ENCODE measurements at places on chromosomes 6 and 20.

- DNase-seq, result no peak
Measured at GRCh38 chr20:9290331-9290730, 221.4 kb downstream of the PLCB4 start.

- no peak for DNase-seq
Measured at GRCh38 chr6:121008553-121008952, 325.7 kb downstream of the TBC1D32 start.

GRCh38 chr6:6545616-6546317, 42.8 kb upstream of the LY86 start:
- no peak for DNase-seq

GRCh38 chr6:170344631-170345576, 38.3 kb downstream of the FAM120B start:
- no peak for DNase-seq

DNA sequence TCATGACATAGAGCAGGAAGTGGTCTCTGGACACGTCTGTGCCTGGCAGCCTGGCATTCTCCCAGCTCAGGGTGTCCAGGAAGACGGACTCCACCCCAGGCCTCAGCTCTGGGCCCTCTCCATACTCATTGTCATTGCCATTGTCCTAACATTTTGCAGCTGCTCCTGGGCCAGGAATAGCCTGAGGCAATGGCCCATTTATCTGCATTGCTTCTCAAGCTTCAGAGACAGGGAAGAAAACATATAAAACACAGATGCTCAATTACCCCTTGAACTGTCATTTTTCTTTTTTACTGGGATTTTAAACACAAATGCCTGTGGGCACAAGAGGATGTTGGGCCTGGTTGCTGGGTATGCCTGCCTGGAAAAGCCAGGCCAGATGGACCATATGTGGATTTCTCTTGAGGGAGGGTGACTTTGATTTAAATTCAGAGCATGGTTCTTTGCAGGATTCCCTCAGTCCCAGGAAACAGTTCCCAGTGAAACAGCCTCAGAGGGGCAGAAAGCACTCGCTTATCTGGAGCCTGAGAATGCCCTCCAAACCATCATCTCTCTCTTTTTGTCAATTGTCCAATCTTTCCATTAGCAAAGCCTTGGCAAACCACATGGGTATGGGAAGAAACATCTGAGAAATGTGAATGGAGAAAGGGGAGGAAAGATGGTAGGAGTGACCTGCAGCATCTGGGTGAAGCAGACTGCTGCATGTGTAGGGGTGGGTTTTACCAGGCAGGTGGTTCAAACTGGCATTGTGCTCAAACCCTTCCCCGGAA, 17.9 kb downstream of the LAMP5 start:
- no peak for DNase-seq

Measured in stimulated activated CD4-positive, alpha-beta T cell treated with anti-CD3 and anti-CD28 coated beads, TNF-alpha, amount 100 ng/mL, for 4 hours (primary cell).